ENCODE measurements at places on chromosomes 6 and 20. TPM values are rescaled to one million over a fixed set of nuclear protein-coding genes. Genes with fewer than 3 reads are reported as not detected.

LHFPL5 gene
- total RNA-seq: not detected

SLC24A3 gene
- total RNA-seq: not detected

PACSIN1 gene
- not detected for total RNA-seq

LST1 gene
- total RNA-seq: 2.0 TPM

ARFGEF3 gene
- total RNA-seq: 7.0 TPM

C2 gene
- total RNA-seq: not detected

LRFN2 gene
- not detected for total RNA-seq

SLC17A3 gene
- total RNA-seq: not detected

NOP56 gene
- 305 TPM for total RNA-seq

B4GALT5 gene
- 70.1 TPM for total RNA-seq

NEU1 gene
- total RNA-seq: 62.8 TPM

SLCO4A1 gene
- 4.1 TPM for total RNA-seq

RNF39 gene
- not detected for total RNA-seq

SSTR4 gene
- not detected for total RNA-seq
